ENCODE measurements at places on chromosomes 7 and 10.

GRCh38 chr7:25834050-25834449 lies 317.9 kb upstream of the NFE2L3 start:
- no peak for DNase-seq

- DNase-seq: no peak
These were observed 23.5 kb upstream of the GPR26 start for GRCh38 chr10:123642697-123643096.

DNA sequence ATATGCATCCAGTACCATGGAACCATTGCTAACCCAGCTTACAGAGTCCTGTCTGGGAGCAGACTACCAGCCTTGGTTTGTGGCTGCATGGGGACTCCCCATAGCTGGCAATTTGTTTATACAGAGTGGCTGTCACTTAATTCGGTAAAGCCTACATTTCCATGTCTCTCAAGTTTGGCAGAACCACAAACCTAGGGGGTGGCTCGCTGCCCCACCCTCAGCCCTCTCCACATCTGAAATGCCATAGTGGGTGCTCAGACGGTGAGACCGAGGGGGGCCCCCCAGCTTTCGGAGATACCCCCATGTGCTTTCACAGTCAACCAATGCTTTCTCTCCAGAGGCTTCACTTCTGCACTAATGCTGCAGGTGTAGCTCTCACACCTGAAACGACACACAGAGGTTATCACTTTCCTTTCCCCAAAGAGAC lies 75.5 kb upstream of the KAT6B start:
- no peak for DNase-seq

GRCh38 chr7:157464971-157465886 lies 128.4 kb downstream of the DNAJB6 start:
- no peak for DNase-seq

DNA sequence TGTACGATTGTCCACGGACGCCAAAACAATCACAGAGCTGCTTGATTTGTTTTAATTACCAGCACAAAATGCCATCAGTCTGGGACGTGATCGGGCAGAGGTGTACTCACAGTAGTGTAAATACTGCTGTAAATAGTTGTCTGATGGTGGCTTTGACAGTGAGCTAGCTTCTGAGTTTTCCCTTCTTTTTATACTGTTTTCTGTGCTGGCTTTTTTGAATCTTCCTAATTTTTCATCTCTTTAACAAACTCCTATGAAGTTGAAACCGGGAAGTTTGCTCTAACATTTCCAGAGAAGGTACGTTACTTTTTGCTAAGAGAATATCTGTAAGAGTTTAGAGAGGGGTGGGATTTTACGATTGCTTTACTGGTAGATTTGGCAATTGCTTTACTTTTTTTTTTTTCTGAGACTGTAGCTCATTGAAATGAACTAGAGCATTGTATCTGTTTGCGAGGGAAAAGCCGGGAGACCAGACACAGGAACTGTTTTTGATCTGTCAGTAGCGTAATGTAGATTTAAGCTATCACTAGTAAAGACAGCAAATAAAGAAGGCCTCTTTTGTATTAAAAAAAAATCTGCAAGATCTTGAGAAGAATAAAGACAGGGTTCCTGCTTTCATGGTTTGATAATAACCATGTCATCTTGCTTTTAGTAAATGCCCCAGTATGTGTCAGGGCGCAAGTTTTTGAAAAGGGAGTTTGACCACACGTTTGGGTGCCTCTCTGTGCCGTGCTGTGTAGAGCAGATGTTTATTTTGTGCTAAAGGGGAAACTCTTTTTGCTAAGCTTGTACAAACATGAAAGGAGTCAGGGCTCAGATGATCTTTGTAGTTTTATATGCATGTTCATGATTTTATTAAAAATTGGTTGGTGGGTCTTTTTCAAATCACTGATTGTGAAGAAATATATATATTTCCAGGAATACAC lies 712 bp downstream of the FOXP2 start:
- DNase-seq: no peak

DNA sequence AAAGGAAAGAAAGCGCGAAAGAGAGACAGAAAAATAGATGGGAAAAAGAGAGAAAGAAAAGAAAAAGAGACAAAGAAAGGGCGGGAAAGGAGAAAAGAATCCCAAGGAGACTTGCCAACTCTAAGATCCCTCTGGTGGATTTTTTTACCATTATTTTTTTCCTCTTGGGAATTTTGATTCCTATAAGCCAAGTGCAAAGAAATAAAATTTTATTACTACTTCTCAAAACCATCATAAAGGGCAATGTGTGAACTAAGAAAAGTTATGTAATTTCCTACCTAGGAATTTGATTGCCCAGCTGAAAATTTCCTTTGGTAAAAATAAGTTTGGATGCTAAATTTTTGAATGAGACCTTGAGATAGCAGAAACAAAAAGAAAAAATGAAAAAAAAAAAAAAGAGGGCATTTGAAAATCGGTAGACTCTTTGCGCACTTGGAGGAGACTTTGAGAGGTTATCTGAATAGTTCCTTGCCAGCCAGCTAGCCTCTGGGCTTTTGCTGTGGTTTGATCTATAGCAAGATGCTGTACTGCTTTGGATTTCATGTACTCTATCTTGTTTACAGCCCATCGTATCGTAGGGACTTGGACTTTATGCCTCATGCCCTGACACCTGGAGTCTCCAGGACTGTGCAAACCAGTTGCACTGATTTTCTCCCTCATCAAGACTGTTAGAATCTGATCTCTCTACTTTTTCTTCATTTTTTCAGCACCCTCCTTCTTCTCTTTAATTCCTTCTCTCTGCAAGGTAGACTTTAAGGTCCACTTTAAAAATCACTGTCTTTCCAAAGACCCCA lies 535.4 kb upstream of the MKI67 start:
- DNase-seq: no peak

DNA sequence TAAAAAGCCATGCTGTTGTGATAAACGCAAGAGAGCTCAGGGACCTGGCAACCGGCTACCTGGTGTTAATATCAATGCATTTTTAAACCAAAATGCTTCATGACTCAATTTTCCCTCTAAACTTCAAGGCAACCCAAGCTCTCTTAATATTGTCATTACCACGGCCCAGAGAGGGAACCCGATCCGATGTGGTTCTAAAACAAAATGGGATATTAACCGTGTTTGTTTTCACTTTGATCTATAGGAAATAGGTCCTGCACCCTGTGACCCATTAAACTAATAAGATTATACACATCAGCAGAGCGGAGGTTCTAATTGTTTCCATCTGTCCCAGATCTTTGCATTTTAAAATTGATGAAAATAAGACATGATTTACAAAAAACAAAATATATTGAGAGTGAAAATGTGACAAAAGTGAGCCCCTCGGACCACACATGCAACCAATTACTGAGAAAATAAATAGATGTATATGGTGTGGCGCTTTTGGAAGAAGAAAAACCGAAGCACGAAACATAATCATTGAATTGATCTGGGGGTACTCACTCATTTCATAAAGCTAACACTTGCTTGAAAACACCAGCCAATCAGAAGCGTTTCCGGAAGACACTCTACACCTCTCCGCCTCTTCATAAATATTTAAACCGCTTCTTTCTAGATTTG lies 290.3 kb upstream of the NFE2L3 start:
- DNase-seq: no peak

- no peak for DNase-seq
These were observed 148.8 kb upstream of the VWC2 start for GRCh38 chr7:49624611-49625010.

GRCh38 chr7:148978091-148978490 lies 50.2 kb downstream of the PDIA4 start:
- no peak for DNase-seq

DNA sequence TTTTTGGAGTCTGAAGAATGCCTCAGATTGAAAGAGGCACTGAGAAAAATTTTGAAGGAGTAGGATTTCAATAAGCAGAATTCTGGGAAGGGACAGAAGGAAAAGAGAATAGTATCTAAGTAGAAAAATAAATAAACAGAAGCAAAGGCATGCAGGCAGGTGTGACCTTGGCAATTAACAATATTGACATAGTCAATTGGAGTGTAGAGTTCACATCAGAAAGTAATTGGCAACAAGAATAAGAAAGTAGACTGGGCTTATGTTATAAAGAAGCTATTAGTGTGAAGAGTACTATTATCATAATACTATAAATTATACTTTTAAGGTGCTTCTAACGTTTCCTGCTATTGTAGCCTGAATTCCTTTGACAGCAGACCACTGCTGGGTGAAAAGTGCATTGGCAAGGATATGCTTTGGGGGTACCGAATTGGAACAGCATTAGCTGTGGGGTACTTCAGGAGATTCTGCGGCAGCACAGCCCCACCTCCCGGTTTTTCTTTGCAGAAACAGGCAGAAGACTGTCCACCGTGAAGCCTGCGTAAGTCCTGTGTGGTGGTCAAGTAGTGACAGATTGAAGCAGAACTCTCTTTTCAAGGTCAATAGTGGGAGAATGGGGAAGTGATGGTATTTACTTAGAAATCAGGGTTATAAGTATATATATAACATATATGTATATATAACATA lies 357.0 kb downstream of the THSD7A start:
- no peak for DNase-seq
